ENCODE measurements at places on chromosomes 5 and 9.

DNA sequence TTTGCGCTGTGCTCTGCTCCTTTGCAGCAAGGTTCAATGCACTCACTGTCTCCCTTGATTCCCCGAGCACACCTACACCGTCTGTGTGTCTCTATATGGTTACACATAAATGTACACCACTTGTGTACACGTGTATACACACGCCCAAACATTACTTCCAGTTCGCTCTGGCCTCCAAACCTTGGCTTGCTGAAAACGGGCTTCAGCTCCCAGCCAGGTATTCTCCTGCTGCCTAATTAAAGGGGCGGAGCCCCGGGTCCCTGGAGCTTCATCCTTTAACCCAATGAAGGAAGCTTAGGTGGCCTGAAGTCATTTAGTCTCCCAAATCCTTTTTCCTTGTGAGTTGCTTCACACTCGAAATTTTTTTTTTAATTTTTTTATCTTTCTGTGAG lies 4.6 kb downstream of the ISL1 start:
- DNase-seq: no peak

GRCh38 chr5:27009540-27009915 lies 28.9 kb downstream of the CDH9 start:
- no peak for DNase-seq

DNA sequence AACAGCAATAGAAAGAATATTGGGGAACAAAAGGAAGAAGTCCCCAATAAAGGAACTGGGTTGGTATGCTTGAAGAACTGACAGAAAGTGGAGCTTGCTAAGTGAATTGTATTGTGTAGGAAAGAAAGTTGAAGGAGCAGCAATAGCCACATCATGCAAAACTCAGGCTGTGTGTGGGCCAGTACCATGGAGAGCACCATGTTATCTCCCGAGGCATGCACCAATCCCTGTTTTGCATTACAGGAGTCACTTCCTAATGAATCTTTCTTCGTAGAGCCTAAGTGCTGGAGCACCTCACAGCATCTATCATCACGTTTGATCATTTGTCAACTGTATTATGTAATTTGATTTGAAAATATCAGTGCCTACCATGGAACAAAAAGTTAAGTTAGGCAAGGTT lies 137.7 kb upstream of the NMUR2 start:
- no peak for DNase-seq

DNA sequence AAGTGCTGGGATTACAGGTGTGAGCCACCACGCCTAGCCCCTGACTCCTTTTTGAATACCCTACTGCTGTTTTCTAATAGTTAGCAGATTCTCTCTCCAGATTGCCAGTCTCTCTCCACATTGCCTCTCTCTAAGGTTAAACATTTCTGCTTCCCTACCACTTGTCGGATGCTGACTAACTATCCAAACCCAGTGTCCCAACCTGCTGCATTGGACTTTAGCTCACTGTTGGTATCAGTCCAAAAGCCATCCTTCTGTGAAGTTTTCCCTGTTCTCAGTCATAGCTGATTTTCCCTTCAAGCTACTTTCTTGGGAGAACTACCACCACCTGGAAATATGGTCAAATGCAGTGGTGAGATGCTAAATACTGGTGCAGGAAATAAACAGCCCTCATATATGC lies 48.7 kb downstream of the TLR4 start:
- DNase-seq: no peak

DNA sequence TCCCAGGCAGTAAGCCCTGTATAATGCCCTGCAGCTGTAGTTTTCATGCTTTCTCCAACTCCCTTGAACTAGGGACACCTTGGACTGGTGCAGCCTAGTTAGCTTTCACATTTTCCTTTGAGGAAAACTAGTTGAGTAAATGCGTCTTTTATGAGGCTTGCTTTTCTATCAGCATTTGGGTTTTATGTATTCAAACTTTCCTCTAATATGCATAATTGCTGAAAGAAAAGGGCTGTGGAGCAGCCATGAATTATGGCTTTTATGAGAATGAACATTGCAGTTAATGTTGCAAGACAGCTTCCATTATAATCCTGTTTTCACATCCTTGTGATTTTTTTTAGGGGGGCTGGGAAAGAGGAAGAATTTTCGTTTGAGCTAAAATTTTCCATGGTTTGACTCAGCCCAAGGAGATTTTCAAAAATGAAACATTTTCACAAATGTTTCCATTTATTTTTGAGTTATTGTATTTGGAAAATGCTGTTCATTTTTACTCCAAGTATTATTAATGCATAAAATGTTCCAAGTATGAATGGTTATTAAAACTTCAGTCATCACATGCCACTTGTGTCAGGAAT lies 57.9 kb upstream of the PPP3R2 start:
- DNase-seq: no peak

Data from activated CD4-positive, alpha-beta T cell treated with anti-CD3 and anti-CD28 coated beads, Interleukin-2, Interleukin-4, amounts not matched to agents 100 ng/mL and 50 ng/mL, durations not matched to agents 16 hours and 8 hours (primary cell).